ENCODE measurements at places on chromosomes 16 and 17. TPM values are rescaled to one million over a fixed set of nuclear protein-coding genes. Genes with fewer than 3 reads are reported as not detected.

Gene ZKSCAN2
- total RNA-seq, result 2.0 TPM

Gene NMRAL1
- total RNA-seq, result 25.8 TPM

Gene VMO1
- total RNA-seq, result 0.91 TPM

GRCh38 chr17:58686980-58687379 is 4.9 kb downstream of the TEX14 start:
- no peaks in the 10 kb centered on the region for H3K36me3 ChIP-seq
- no peak overlapping the region for H3K27ac ChIP-seq
- H3K27me3 ChIP-seq, result no peaks in the 10 kb centered on the region
- H3K4me1 ChIP-seq, result no peaks in the 10 kb centered on the region
- H3K4me3 ChIP-seq, result no peak overlapping the region

GRCh38 chr17:68290955-68291835 is at the start of the genes ARSG and SLC16A6:
Gene ARSG (plus strand): TSS chr17:68291495. CDS start chr17:68307494, 15,999 bp downstream.
Gene SLC16A6 (minus strand): TSS chr17:68291127. CDS start chr17:68278320, 12,807 bp downstream.
- DNase-seq, result peak; percentile 52
- H3K27ac ChIP-seq, result peak within 1 kb of the TSS; percentile 73
- H3K27me3 ChIP-seq, result peaks cover 37% of the 10 kb centered on the region
- peaks cover 8% of the 10 kb centered on the region for H3K4me1 ChIP-seq

GRCh38 chr16:10889855-10890254 is 12.9 kb downstream of the CIITA start:
- no peaks in the 10 kb centered on the region for H3K36me3 ChIP-seq
- no peaks in the 10 kb centered on the region for H3K27me3 ChIP-seq
- H3K4me3 ChIP-seq, result no peak overlapping the region
- no peak for DNase-seq
- no peaks in the 10 kb centered on the region for H3K4me1 ChIP-seq

GRCh38 chr17:46770818-46771560 is 47.5 kb downstream of the WNT3 start:
- no peaks in the 10 kb centered on the region for H3K36me3 ChIP-seq
- H3K4me3 ChIP-seq, result peak overlapping the region; percentile 39
- peak; percentile 33 for DNase-seq
- H3K4me1 ChIP-seq, result no peaks in the 10 kb centered on the region
- no peak overlapping the region for H3K27ac ChIP-seq
- no peaks in the 10 kb centered on the region for H3K27me3 ChIP-seq

DNA sequence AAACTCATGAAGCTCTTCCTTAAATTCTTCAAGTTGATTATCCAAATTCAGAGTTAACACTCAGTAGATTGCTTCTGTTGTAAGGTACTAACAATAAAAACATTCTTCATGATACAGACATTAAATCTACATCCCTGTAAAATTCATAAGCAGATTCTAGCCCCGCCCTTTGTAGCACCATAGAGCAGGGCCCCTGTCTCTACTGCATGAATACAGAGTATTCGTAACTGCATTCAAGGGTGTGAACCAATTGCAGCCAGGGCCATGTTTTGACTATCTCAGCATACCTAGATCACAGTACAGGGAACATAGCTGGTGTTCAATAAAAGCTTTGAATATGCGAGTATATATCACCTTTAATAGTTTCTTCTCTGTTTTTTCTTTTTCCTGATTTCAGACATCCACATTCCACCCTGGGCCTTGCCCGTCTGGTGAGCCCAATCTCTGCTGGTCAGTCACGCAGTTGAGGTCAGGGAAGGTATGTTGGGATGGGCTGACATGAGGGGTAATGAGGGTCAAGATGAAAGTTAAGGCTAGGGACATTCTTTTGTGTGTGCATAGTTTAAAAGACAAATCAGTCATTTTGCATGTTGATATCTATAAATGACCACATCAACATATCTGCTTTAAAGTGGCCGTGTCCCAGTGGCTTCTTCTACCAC is 33.0 kb downstream of the KCNJ16 start:
- no peaks in the 10 kb centered on the region for H3K36me3 ChIP-seq
- H3K27ac ChIP-seq, result no peak overlapping the region
- DNase-seq, result no peak
- no peak overlapping the region for H3K4me3 ChIP-seq
- no peaks in the 10 kb centered on the region for H3K27me3 ChIP-seq

DNA sequence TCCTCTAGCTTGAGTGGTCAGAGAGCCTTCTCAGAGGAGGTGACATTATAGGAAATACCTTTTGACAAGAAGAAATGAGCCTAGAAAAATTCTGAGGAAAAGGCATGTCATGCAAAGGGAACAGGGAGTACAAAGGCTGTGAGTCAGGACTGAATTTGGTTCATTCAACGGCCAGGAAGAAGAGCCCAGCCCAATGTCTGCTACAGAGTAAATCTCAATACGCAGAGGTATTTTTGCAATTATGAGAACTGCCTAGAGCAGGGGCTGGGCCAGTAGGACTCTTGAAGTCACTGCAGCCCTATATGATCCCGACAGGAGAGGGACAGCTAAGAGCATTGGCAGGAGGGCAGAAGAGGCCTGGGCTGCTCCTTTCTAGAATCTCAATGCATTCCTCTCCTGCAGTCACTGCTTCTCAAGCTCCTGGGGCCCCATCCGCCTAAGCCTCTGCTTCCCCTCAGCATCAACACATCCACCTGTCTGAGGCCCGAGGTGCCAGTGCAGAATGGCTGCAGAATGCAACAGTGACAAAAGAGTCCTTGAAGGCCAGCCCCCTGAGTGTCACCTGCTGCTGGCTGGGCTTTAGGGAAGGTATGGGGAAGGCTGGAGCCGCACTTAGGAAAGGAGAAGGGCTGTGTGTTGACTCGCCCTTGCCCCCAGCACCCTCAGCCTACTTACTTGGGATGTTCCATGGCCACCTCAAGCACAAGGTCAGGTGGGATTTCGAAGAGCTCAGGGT is 20.1 kb downstream of the NOS2 start:
- H3K27me3 ChIP-seq, result no peaks in the 10 kb centered on the region
- H3K27ac ChIP-seq, result no peak overlapping the region
- DNase-seq, result no peak
- no peaks in the 10 kb centered on the region for H3K36me3 ChIP-seq
- no peaks in the 10 kb centered on the region for H3K4me1 ChIP-seq

Gene CDRT15
- total RNA-seq, result not detected

Gene CD300LB
- total RNA-seq, result not detected

DNA sequence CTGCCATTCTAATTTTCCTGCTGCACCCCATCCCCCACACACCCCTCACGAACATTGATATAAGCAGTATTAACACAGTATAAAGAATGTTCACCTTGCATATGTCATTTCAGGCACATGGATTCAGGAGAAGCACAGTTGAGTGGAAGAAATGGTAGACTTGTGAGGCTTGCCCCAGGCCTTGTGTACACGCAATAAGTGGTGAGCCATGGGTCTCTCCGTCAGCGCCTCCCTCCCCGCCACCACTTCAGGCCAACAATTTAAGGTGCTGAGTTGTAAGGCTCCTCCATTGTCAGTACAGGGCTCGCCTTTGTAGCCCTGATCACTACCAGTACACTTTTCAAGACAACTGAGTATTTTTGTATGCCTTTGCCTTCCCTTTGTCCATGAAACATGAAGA is 12.2 kb upstream of the CLEC18C start:
- peaks cover 24% of the 10 kb centered on the region for H3K36me3 ChIP-seq
- H3K27ac ChIP-seq, result no peak overlapping the region
- peaks cover 6% of the 10 kb centered on the region for H3K4me1 ChIP-seq
- no peaks in the 10 kb centered on the region for H3K27me3 ChIP-seq
- DNase-seq, result no peak
- no peak overlapping the region for H3K4me3 ChIP-seq

- DNase-seq, result no peak
- no peak overlapping the region for H3K4me3 ChIP-seq
- peaks cover 5% of the 10 kb centered on the region for H3K4me1 ChIP-seq
- no peak overlapping the region for H3K27ac ChIP-seq
- no peaks in the 10 kb centered on the region for H3K27me3 ChIP-seq
- H3K36me3 ChIP-seq, result peaks cover 38% of the 10 kb centered on the region
Observed at GRCh38 chr17:8145811-8146210, 6.4 kb downstream of the PER1 start.

DNA sequence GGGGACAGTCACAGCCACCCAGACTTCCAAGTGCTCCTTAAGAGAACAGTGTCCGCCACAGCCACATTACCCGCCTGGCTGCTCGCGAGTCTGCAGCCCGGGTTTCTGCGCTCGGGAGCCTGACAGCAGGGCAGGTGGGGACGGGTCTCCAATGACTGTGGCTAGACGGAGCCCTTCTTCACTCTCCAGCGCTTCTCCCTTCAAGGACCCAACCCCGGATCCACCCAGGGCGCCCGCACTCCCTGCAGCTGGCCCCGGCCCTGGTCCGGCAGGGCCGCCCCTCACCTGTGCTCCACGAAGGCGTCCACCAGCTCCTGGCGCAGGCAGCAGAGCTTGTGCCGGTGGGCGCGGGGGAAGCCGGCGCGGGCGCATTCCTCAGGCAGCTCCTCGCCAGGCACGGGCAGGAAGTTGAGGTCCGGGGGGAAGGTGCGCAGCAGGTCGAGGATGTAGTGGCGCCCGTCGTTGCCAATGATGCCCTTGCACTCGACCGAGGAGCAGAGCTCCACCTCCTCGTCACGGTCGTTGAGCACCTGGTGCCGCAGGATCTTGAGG is 13.9 kb downstream of the CLUH start:
- H3K36me3 ChIP-seq, result peaks cover 16% of the 10 kb centered on the region
- DNase-seq, result no peak
- H3K4me3 ChIP-seq, result no peak overlapping the region
- no peaks in the 10 kb centered on the region for H3K4me1 ChIP-seq
- no peak overlapping the region for H3K27ac ChIP-seq
- H3K27me3 ChIP-seq, result no peaks in the 10 kb centered on the region

Gene ABCA6
- total RNA-seq, result 5.9 TPM

- H3K27me3 ChIP-seq, result no peaks in the 10 kb centered on the region
- H3K36me3 ChIP-seq, result no peaks in the 10 kb centered on the region
- no peak overlapping the region for H3K4me3 ChIP-seq
- H3K4me1 ChIP-seq, result no peaks in the 10 kb centered on the region
- no peak overlapping the region for H3K27ac ChIP-seq
Observed at GRCh38 chr17:65763786-65764185, 202.3 kb upstream of the AXIN2 start.

GRCh38 chr17:47803201-47803600 is 18.4 kb downstream of the OSBPL7 start:
- H3K36me3 ChIP-seq, result peaks cover 5% of the 10 kb centered on the region
- H3K27ac ChIP-seq, result no peak overlapping the region
- no peak for DNase-seq
- H3K4me1 ChIP-seq, result no peaks in the 10 kb centered on the region
- no peak overlapping the region for H3K4me3 ChIP-seq

- no peak overlapping the region for H3K4me3 ChIP-seq
- no peaks in the 10 kb centered on the region for H3K27me3 ChIP-seq
- H3K36me3 ChIP-seq, result no peaks in the 10 kb centered on the region
- no peak for DNase-seq
- H3K27ac ChIP-seq, result no peak overlapping the region
Observed at GRCh38 chr16:73122604-73123391, 74.9 kb upstream of the ZFHX3 start.

Gene KRT12
- total RNA-seq, result 4.4 TPM

Gene MYH2
- 0.48 TPM for total RNA-seq

DNA sequence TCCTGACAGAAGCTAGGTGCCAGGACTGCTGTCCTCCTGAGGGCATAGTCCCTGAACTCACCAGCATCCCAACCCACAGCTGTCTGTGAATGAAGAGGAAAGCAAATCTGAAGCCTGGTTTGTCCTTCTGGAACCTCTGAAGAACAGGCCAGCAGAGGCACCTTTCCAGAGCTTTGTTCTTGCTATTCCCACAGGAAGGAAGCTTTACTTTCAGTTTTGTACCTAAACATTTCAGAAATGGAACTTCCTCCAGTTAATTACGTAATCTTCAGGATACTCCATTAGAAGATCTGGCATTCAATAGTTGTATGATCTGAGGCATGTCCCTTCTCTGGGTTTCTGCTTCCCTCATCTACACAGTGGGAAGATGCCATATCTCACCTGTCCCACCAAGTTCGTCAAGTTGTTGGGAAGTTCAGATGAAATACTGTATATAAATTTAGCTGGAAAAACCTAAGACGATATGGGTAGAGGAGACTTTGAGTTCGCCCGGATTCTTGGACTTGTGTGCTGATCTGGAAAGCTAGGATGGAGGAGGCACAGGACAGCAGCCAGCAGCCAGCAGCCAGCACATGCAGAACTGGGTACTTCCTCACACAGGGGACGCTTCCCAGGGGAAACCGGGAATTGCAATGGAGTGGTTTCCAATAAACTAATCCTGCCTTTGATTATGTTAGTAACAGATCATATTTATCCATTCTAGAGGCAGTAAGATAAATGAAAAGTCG is 22.4 kb downstream of the NXPH3 start:
- no peak for DNase-seq
- no peak overlapping the region for H3K4me3 ChIP-seq
- no peaks in the 10 kb centered on the region for H3K36me3 ChIP-seq
- no peaks in the 10 kb centered on the region for H3K4me1 ChIP-seq

DNA sequence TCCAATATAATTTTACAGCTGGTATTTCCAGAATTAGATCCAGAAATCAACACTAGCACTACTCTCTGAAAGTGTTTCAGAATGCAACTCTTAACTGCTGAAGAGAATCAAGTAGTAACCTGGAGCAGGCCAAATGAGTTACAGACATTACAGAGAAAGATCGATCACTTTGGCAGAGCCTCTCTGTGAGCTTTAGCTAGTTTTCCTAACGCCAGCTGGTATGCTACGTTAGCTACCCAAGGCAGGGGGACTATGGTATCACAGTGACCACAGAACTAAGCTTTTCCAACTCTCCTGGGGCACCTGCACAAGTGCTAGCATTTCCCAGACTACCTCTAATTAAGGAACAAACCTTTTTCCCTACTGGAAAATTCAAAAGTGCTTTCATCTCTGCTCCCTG is 30.4 kb downstream of the TRAF4 start:
- no peak overlapping the region for H3K27ac ChIP-seq
- H3K36me3 ChIP-seq, result no peaks in the 10 kb centered on the region
- no peaks in the 10 kb centered on the region for H3K4me1 ChIP-seq
- H3K4me3 ChIP-seq, result no peak overlapping the region
- no peak for DNase-seq

Gene YBX2
- 40.4 TPM for total RNA-seq

Gene TBC1D3K
- not detected for total RNA-seq

Gene KRT28
- total RNA-seq, result not detected

DNA sequence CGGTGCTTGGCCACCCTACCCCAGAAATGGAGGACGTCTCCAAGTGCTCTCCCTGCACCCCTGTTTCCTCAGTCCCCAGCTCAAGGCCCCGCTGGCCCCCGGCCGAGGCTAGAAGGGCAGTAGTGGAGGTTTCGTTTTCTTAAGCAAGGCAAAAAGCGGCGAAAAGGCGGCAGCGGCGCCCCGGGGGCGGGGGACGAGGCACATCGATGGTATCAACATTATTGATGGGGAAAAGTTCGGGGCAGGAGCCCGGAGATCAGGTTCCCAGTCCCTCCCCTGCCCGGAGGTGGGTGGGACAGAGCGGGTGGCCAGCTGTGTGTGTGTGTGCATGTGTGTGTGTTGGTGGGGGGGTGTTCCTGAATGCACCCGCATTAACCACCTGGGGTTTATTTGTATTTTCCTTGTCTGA is 4.1 kb upstream of the SALL1 start:
- no peak overlapping the region for H3K4me3 ChIP-seq
- H3K36me3 ChIP-seq, result no peaks in the 10 kb centered on the region
- H3K27me3 ChIP-seq, result peaks cover 47% of the 10 kb centered on the region
- no peaks in the 10 kb centered on the region for H3K4me1 ChIP-seq
- H3K27ac ChIP-seq, result peak overlapping the region; percentile 40

Gene HOXB9
- total RNA-seq, result 73.9 TPM
